Muscle of arm (tissue), 14 donors: ENCODE measurements at places on chromosomes 6 and 20. TPM values are rescaled to one million over a fixed set of nuclear protein-coding genes. Genes with fewer than 3 reads are reported as not detected.

GRCh38 chr6:96450082-96450769 is 71.4 kb upstream of the UFL1 start:
- DNase-seq, result peak; percentile 75

GRCh38 chr6:37021356-37022129 is 16.1 kb downstream of the FGD2 start:
- no peak for DNase-seq

DNA sequence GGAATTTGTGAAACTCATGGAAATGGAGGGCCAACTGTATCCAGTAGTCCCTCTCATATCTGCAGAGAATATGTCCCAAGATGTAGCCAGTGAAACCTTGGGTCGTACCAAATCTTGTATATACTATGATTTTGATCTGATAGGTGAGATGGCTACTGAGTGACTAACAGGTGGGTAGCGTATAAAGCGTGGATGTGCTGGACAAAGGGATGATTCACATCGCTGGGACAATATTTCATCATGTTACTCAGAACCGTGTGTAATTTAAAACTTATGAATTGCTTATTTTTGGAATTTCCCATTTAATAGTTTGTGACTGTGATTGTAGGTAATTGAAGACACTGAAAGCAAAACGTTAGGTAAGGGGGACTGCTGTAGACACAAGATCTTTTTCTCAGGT is 144.1 kb downstream of the SMAP1 start:
- DNase-seq, result no peak

GRCh38 chr6:109052018-109052651 is 42.5 kb downstream of the SESN1 start:
- DNase-seq, result no peak

Gene LTB
- 0.78 TPM for polyA plus RNA-seq

Gene PACRG
- polyA plus RNA-seq, result 4.3 TPM

Gene CST3
- polyA plus RNA-seq, result 89.3 TPM

GRCh38 chr6:102766963-102767362 is 1373.5 kb downstream of the GRIK2 start:
- no peak for DNase-seq

DNA sequence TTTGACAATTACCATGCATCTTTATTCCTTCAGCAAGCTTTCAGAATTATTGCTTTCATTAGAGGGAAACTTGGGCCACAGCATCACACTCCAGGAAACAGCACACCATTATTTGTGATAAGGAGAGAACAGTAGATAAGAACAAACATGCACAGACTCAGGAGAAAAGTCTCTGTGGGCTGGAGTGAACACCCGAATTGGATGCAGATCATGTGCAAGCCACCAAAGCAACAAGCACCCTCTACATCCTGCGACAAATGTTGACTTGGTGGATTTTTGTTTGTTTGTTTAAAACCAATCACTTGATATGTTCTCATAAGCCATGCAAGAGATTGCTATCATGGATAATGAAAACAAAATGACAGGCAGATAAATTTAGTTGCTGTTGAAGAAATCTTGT is 67.7 kb upstream of the ZFP64 start:
- DNase-seq, result no peak

DNA sequence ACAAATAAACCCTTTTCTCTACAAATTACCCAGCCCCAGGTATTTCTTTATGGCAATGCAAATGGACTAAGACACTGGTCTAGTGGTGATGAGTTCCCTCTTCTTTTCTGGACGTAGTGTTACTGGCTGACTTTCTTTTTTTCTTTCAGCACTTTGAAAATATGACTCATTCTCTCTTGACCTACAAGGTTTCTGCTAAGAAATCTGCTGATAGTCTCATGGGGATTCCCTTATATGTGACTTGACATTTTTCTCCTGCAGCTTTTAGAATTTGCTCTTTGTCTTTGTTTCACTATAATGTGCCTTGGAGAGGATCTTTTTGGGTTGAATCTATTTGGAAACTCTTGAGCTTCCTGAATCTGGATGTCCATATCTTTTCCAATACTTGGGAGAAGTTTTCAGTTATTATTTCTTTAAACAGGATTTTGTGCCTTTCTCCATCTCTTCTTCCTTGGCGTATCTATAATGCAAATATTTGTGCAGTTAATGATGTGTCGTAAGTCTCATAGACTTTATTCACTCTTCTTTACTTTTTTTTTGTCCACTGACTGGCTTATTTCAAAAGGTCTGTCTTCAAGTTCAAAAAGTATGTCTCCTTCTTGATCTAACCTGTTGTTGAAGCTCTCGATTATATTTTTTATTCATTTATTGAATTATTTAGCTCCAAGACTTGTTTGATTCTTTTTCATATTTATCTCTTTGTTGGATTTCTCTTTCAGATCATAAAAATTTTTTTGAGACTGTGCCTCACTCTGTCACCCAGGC is 42.2 kb upstream of the TPD52L1 start:
- no peak for DNase-seq

GRCh38 chr20:37185686-37186085 is 6.3 kb upstream of the MROH8 start:
- no peak for DNase-seq

DNA sequence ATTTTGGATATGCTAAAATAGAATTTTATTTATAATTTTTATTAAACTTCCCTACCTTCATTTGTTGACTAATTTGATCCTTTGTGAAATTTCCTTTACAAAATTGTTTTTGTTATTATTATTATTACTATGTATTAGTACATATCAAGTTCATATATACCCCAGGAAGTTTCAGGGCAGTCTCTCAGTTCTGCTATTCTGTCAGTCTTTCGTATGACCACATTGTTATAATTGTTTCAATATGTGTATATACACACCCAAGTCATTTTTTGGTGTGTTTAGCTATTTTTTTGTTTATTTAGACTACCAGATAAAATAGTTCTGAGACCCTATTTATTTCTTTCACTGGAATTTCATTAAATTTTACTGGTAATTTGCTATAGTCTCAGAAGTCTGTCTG is 72.1 kb downstream of the NKAIN2 start:
- no peak for DNase-seq
